Mesothelial cell of epicardium (in vitro differentiated cells): ENCODE measurements at places on chromosomes 4 and X.

DNA sequence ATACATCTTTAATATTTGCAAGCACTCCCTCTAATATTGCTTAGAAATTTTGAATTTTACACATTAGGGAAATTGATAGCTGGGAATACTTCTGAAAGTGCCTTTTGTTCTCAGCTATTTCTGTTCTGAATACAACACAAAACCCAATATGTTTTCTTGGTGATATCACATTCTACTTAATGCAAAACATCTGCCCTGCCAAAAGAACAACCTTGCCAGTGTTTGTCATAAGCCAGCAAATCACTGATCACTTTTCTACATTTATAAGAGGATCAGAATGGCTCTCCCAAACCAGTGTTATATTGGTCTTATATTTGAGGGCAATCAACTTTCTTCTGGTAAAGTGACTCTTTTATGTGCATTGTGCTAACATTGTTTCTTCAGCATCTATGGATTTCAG lies 126.8 kb upstream of the APOOL start:
- no peak for DNase-seq

- no peak for DNase-seq
Observed at GRCh38 chr4:181618038-181618618, 625.1 kb upstream of the TENM3 start.

GRCh38 chr4:6367371-6367851 lies 97.8 kb downstream of the WFS1 start:
- no peak for DNase-seq

DNA sequence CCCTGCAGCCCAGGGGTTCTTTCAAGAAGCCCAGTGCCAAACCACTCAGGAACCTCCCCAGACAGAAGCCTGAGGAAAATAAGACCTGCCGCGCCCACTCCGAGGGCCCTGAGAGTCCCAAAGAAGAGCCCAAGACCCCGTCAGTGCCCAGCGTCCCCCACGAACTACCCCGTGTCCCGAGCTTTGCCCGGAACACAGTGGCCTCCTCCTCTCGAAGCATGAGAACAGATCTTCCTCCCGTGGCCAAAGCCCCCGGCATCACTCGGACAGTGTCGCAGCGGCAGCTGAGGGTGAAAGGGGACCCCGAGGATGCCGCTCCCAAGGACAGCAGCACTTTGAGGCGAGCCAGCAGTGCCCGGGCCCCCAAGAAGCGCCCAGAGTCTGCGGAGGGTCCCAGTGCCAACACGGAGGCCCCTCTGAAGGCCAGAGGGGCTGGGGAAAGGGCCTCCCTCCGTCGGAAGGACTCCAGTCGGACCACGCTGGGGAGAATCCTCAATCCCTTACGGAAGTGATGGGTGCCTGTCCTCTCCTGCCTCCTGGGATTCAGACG lies 40.2 kb downstream of the FHDC1 start:
- no peak for DNase-seq

- DNase-seq = no peak
Observed at GRCh38 chr4:126242679-126243390, 928.1 kb downstream of the FAT4 start.

DNA sequence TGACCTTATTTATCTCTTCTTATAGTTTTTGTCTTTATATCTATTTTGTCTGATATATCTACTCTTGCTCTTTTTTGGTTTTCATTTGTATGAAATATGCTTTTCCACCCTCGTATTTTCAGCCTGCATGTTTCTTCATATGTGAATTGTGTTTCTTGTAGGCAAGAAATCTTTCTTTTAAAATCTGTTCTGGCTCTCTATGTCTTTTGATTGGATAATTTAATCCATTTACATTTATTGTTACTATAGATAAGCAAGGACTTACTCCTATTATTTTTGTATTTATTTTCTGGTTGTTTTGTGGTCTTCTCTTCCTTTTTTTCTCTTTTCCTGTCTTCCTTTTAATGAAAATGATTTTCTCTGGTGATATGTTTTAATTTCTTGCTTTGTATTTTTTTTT lies 403.1 kb downstream of the DCAF12L2 start:
- DNase-seq = no peak

DNA sequence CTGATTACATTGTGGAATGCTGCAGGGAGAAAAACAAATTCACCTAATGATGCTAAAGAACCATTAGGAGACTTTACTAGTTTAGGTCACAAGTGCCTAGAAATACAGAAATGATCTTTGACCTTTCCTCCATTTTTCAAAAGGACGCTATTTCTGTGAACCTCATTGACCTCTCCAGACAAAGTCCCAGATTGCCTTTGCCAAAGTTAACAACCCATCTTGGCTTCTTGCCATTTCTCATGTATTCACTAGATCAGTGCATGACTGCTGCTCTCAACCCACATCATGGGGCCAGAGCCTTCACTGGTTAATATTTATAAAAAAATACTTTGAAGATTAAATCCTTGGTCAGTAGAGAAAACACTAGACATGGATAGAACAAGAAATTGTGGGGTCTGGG lies 19.9 kb upstream of the AR start:
- no peak for DNase-seq

DNA sequence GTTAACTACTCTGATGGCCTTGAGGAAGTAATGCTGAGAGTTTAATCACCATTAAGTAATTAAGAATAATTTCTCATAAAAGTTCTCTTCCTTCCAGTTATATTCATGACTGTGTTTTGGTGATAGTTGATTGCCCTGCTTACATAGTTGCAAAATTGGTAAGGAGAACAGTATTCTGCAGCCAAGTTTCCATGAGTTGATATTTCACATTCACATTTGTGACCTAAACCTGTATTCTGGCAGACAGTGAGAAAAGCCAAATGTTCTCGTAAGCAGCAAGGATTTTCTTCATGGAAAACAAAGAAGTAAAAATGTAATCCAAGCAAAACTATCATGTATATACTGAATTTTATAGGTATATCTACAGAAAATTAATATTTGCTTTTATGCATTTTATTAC lies 187.8 kb upstream of the NUDT6 start:
- no peak for DNase-seq

DNA sequence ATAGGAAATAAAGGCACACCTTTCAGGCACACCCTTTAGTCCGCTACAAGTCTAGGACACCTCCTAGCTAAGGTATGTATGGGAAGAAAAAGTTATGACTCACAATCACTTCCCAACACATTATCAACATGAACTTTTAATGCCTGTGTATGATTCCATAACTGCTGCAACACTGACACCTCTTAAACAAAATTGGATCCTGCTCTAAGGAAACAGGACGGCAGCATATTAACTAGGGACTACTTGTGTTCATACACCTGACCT lies 2.4 kb upstream of the PPP3CA start:
- DNase-seq = no peak

DNA sequence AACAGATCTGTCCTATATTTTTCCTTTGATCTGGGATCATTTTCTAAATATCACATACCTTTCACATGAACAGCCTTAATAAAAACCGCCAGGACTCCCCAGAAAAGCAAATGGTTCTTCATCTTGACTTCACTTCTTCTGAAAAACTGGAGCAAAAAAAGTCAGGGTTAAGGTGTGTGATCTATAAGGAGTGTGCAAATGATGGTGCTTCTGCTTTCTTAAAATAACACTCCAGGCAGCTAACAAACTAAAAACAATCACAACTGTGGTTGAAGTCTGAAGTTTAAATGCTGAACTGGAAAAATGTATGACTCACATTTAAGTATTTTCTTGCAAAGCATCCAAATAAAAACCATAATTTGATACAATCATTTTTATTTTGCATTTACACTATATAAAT lies at the start of gene JCHAIN:
Gene JCHAIN, minus strand, starts transcription at position 140 of the 400 bp plus-strand sequence. Its CDS starts 18 bp downstream, at position 122.
- no peak for DNase-seq

- DNase-seq = no peak
Observed at GRCh38 chr4:119206178-119206577, 6.3 kb upstream of the USP53 start.

DNA sequence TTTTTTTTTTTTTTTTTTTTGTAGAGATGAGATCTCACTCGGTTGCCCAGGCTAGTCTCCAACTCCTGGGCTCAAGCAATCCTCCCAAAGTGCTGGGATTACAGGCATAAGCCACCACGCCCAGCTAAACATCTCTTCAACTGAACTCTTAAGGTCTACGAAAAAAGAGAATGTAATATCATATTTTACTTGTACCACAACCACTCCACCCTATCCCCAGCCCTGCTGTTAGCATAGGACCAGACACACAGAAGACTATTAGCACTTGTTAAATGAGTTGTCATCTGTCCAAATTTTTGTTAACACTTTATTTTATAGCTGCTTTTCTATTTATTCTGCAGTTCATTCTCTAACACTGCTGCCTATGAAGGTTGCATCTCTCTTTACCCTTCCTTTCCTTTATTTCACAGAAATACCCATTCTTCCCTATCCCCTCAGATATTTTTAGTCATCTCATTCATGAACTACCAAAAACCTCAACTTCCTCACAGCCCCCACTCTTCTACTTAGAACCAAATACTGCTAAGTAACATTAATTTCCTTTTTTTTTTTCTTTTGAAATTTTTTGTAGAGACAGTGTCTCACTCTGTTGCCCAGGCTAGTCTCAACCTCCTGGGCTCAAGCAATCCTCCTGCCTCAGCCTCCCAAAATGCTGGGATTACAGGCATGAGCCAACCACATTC lies 10.1 kb downstream of the SNX12 start:
- no peak for DNase-seq

DNA sequence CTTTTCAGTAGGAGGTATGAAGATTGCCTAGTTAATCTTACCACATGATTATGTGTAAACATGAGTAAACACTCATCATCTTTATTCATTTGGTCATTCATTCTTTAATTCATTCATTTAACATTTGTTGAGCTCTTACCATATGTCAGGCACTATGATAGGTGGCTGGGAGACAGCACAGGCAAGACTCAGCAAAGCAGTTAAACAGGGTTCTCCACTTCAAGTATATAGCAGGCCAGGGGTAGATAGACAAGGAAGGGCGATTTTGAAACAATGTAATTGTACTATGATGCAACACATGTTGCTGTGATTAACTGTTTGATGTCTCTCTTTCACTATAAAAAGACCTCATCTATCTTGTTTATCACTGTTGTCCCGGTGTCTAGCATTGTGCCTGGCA lies 84.3 kb upstream of the GPR101 start:
- no peak for DNase-seq

DNA sequence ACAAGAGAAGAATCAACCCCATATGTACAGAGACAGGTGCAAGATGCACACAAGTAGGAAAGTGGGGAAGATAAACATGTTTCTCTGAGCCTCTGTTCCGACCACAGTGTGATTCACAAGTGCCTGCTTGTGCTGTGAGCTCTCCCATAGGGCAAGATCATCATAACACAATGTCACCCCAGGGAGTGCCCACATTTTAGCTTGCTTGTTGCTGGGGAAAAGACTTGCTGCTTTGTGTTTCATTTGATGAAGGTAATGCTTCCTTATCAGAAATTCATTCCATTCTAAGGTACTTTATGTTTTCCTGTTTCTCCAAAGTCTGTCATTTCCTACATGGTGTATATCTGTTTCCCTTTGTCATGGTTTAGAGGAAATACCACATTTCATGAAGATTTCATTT lies 304.5 kb upstream of the DIPK2B start:
- no peak for DNase-seq

DNA sequence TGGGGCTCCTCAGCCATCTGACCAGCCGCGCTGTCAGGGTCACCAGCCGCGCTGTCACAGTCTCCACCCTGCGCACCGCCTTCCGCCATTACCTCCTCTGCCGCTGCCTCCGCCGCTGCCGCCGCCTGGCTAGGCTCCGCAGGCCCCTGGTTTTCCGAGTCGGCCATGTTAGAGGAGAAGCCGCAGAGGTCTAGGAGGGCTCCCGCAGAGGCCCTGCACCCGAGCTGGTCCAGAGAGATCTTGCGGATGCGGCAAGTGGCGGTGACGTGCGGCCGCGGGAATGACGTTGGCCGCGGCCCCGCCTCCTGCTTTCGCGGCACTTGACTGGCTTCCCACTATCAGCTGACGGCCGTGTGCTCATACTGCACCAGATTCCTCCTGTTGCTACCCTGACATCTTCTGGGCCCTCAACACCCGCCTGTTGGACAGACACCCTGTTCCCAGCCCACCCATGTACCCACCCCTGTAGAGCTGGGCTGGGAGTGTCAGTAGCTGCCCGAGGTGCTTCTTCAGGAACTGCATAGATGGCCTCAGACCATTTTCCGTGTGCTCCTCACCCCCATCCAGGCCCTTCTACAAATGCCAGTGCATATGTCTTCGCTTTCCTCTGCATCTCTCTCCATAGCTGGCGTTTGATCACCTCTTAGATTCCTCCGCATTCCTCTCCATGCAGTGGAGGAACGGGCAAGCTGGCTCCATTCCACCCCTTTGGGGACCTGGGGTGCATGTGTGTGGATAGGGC lies at the start of gene NAP1L5:
Gene NAP1L5, minus strand, starts transcription at position 242 of the 742 bp plus-strand sequence. Its CDS starts 75 bp downstream, at position 167.
- DNase-seq = no peak

GRCh38 chr4:172851534-172851933 lies 317.1 kb upstream of the GALNT7 start:
- no peak for DNase-seq

GRCh38 chr4:38983787-38984598 lies 48.2 kb downstream of the TMEM156 start:
- no peak for DNase-seq
